ENCODE measurements at places on chromosomes 1 and 21. TPM values are rescaled to one million over a fixed set of nuclear protein-coding genes. Genes with fewer than 3 reads are reported as not detected.

- no peak overlapping the region for H3K27ac ChIP-seq
- H3K4me1 ChIP-seq, result peaks cover 8% of the 10 kb centered on the region
- no peak for DNase-seq
- H3K4me3 ChIP-seq, result no peak overlapping the region
These were observed 156.1 kb downstream of the EDEM3 start for GRCh38 chr1:184598403-184599193.

DNA sequence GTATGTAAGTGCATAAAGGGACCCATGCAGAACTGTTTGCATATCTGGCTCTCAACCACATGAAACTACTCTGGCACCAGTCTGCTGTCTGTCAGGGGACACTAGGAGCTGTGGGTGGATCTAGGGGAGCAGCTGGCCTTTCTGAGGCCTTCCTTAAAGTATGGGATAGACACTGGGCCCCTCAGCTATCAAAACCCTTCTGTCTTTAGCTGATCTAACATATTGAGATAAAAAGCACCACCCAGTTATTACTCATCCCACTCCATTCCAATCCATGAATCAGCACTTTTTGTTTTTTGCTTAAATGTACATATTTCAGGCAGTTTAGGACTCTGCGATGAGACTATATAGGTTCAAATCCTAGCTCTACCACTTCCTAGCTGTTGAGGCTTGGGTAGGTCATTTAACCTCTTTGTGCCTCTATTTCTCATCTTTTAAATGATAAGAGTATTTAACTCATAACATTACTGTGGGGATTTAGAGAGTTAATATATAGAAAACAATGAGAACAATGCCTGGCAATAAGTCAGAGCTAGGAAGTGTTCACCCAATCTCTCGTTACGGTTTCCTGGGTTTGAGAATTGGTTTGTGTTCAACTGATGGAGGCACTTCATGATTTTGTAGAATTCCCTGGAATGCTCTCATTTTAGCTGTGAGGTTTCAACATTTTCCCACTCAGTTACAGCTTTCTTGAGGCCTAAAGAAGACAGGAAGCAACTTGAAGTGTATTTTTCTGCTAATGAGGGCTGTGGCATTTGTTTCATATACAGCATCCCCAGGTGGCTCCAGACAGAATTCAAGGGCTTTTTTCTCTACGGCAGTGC is 68.9 kb downstream of the LRIG2 start:
- DNase-seq, result peak; percentile 40
- peaks cover 26% of the 10 kb centered on the region for H3K4me1 ChIP-seq
- no peak overlapping the region for H3K4me3 ChIP-seq
- no peaks in the 10 kb centered on the region for H3K27me3 ChIP-seq

DNA sequence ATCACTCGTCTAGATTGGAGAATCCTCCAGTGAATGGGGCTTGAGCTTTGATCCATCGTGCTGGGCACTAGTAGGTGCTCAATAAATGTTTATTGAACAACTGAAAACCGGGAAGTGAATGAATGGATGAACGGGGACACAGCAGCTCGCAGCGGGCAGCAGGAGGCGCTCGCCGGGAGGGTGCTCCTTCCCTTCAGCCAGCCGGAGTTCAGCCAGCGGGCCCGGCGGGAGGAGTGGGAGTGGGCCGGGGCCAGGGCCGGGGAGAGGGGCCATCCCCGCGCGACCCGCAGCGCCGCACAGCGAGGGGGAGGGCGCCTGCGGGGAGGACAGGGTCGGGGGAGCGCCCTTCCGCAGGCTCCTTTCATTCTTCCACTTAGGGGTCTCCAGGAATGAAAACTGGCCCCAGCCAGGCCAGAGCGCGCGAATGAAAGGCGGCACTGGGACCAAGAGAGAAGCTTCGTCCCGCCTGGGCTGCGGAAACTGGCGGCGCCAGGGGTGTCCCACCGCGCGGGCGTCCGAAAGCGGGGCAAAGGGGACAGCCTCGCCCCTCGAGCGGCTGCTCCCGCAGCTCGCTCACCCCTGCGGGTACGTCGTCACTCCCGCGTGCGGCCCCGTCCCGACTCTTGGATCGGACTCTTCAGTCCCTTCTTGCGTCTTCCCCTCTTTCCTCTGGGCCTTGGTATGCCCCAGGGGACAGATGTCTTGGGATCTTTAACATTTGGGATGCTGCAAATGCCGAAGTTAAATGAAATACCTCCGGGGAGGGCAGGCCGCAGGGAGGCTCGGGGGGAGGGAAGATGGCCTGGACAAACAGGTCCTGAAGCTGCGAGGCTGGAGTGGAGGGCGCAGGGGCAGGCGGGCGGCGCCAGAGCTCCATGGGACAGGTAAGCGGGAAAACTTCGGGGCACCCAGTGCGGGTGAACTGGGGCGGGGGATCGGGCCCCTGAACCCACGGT is 3.6 kb upstream of the INAVA start:
- no peaks in the 10 kb centered on the region for H3K4me1 ChIP-seq
- peak overlapping the region; percentile 47 for H3K27ac ChIP-seq
- no peaks in the 10 kb centered on the region for H3K36me3 ChIP-seq
- DNase-seq, result peak; percentile 56
- peaks cover 10% of the 10 kb centered on the region for H3K27me3 ChIP-seq

DNA sequence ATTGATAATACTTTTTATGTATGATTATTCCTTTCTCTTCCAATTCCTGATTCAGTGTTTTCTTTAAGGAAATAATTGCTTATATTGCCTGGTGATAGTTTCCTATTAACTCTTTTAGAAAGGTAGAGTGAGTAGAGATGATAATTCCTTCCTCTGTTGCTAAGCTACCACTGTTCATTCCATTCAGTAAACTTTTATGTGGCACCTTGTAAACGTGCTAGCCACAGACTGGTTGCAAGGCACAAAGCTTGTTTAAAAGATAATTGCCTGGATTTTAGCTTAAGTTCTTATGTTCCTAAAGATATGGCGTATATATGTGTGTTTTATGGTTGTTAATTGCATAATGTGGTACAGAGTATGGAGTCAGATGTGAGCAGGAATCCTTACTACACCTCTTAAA is 3.2 kb downstream of the ZFYVE9 start:
- no peaks in the 10 kb centered on the region for H3K36me3 ChIP-seq
- H3K27ac ChIP-seq, result no peak overlapping the region
- no peak for DNase-seq
- H3K27me3 ChIP-seq, result no peaks in the 10 kb centered on the region

DNA sequence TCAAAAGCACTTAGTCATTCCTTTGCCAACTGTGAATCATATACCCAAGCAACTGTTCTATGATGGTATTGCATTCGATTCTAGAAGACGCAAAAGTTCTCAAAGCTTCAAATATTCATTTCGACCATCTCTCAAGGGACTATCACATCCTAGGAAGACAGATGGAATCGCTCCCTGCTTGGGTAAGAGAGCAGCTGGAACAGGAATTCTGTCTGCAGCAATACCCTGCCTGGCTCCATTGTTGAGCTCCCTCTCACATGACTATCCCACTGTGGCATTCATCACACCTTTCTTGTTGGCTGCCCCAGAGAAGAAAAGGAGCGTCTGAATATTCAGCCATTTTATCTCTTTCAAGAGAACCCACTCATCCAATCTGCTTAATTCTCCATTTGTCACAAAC is 397.7 kb downstream of the NTNG1 start:
- no peaks in the 10 kb centered on the region for H3K27me3 ChIP-seq
- H3K4me3 ChIP-seq, result no peak overlapping the region
- no peaks in the 10 kb centered on the region for H3K4me1 ChIP-seq
- no peak overlapping the region for H3K27ac ChIP-seq
- DNase-seq, result no peak

DNA sequence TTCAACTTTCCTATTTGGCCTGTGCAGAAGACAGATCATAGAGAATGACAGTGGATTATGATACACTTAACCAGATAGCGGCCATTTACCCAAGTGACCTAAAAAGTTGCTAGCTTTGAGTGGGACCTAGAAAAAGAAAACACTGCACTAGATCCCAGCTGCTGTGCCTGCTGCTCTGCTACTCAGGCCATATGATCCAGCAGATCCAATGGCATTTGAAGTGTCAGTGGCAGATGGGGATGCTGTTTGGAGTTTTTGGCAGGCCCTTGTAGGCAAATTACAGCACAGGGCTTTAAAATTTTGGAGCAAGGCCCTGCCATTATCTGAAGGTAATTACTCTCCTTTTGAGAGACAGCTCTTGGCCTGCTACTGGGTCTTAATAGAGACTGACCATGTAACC is 74.0 kb upstream of the KCNE2 start:
- no peaks in the 10 kb centered on the region for H3K36me3 ChIP-seq
- H3K27ac ChIP-seq, result no peak overlapping the region
- no peaks in the 10 kb centered on the region for H3K4me1 ChIP-seq
- peaks cover 5% of the 10 kb centered on the region for H3K27me3 ChIP-seq
- H3K4me3 ChIP-seq, result no peak overlapping the region

- H3K4me3 ChIP-seq, result no peak overlapping the region
- no peaks in the 10 kb centered on the region for H3K27me3 ChIP-seq
- DNase-seq, result no peak
- H3K4me1 ChIP-seq, result no peaks in the 10 kb centered on the region
- no peak overlapping the region for H3K27ac ChIP-seq
These were observed 176.9 kb upstream of the VAMP3 start for GRCh38 chr1:7594002-7594713.

DNA sequence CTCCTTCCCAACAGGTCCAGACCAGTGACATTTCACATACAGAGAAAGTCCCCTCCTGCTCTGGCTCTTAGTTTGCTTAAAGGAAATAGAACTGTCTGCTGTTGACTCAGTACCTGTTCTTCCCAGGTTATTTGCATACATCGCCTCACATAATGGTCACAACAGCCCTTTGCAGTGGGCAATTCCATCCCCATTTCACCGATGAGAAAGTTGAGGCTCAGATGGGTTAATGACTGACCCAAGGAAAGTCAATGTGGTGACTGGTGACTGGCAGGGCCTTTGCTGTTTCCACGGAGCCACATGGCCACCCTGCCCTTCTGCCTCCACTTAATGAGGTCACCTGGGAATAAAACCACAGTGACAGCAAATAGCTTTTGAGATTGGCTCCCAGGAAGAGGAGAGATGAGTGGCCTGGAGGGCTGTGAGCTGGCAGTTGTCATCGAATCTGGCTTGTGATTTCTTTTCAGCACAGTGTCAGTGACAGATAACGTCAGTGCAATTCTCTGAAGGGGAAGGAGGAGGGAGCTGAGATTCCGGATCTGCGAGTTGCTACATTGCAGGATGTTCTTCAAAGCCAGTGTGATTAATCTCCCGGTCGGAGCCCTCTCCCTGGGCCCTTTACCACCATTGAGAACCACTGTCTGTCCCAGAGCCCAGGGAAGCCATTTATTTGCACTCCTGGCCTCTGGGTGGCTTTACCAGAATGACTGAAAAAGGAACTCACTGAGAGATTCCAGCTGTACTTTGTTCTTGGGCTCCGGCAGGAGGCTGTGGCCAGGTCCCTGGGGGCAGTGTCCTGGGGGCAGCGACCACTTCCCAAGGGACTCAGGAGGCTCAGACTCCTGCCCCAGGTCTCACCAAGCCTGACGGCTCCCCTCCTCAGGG is 117.2 kb downstream of the CNIH3 start:
- no peak overlapping the region for H3K27ac ChIP-seq
- DNase-seq, result no peak
- H3K36me3 ChIP-seq, result no peaks in the 10 kb centered on the region
- H3K27me3 ChIP-seq, result no peaks in the 10 kb centered on the region

- H3K27me3 ChIP-seq, result no peaks in the 10 kb centered on the region
- H3K4me1 ChIP-seq, result peaks cover 14% of the 10 kb centered on the region
- H3K27ac ChIP-seq, result no peak overlapping the region
- H3K36me3 ChIP-seq, result peaks cover 8% of the 10 kb centered on the region
These were observed 5.8 kb downstream of the CAPZB start for GRCh38 chr1:19479351-19480120.

GRCh38 chr1:178768423-178768822 is 43.4 kb downstream of the RALGPS2 start:
- H3K27me3 ChIP-seq, result no peaks in the 10 kb centered on the region
- H3K36me3 ChIP-seq, result no peaks in the 10 kb centered on the region
- H3K4me3 ChIP-seq, result no peak overlapping the region
- no peak overlapping the region for H3K27ac ChIP-seq
- DNase-seq, result peak; percentile 68

- no peak overlapping the region for H3K4me3 ChIP-seq
- no peak for DNase-seq
- H3K27ac ChIP-seq, result no peak overlapping the region
These were observed 5.9 kb upstream of the DPT start for GRCh38 chr1:168734946-168735345.

DNA sequence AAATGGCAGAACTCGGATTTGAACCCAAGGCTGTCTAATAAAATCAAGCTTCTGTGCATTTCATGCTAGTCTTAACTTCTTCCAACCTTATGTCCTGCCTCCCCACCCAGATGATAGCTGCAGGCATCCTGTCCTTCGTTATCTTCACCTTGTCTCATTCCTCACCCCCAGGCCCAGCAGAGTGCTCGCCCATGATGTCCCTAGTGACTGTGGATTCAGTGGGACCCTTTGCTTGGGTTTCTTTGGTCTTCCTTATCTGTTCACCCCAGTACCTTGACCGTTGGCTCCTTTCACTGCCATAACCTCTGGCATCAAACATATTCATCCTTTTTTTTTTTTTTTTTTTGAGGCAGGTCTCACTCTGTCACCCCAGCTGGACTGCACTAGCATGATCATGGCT is 5.6 kb upstream of the BSDC1 start:
- no peaks in the 10 kb centered on the region for H3K36me3 ChIP-seq
- no peaks in the 10 kb centered on the region for H3K4me1 ChIP-seq
- no peaks in the 10 kb centered on the region for H3K27me3 ChIP-seq
- no peak for DNase-seq

DNA sequence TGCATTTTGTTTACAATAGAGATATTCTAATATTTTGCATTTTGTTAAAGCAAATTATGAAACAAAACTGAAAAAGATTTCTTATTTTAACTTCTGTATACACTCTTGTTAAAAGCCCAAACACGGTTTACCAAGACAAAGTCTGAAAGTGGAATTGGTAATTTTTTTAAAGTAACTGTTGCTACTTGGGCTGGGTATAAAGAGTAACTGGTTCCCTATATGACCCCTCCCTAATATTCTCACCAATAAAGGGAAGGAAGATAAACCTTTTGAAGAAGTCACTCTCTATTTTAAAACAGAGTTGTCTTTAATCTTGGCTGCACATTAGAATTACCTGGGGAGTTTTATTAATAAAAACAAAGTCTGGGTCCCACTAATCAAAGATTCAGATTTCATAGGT is 27.4 kb downstream of the ARHGAP29 start:
- H3K36me3 ChIP-seq, result no peaks in the 10 kb centered on the region
- H3K27me3 ChIP-seq, result no peaks in the 10 kb centered on the region
- H3K27ac ChIP-seq, result no peak overlapping the region
- no peak overlapping the region for H3K4me3 ChIP-seq

SYPL2 gene
- 0.13 TPM for total RNA-seq

LCE2B gene
- not detected for total RNA-seq

CFH gene
- total RNA-seq, result 2.2 TPM

KRTAP19-1 gene
- not detected for total RNA-seq

FAM167B gene
- total RNA-seq, result not detected

KIAA1614 gene
- total RNA-seq, result 0.94 TPM

All from A673 (cell line).